Omental fat pad (tissue), 4 donors: ENCODE measurements at places on chromosomes 7 and 10.

- no peak for DNase-seq
These were observed 733 bp downstream of the HIBADH start for GRCh38 chr7:27661811-27662489.

GRCh38 chr10:127996586-127996985 lies 89.7 kb downstream of the PTPRE start:
- peak; percentile 21 for DNase-seq

DNA sequence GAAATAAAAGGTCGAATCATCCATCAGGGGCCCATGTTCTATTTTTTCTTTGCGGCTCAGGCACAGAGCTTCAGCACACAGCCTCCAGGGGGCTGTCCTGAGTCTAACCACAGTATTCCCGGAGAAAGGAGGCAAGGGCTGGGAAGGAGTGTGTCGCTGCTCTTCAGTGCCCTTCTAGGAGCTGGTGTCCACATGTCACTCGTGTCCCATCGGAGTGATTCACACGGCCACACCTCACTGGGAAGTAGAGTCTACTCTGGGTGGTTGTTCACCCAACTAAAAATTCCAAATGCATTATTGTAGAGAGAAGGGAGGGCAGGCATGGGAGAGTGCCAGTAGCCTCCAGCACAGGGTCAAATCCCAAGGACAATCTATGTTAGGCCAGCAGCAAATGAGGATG lies 114.8 kb upstream of the LANCL2 start:
- no peak for DNase-seq

- DNase-seq: no peak
These were observed 328.5 kb upstream of the AUTS2 start for GRCh38 chr7:69269806-69270205.

DNA sequence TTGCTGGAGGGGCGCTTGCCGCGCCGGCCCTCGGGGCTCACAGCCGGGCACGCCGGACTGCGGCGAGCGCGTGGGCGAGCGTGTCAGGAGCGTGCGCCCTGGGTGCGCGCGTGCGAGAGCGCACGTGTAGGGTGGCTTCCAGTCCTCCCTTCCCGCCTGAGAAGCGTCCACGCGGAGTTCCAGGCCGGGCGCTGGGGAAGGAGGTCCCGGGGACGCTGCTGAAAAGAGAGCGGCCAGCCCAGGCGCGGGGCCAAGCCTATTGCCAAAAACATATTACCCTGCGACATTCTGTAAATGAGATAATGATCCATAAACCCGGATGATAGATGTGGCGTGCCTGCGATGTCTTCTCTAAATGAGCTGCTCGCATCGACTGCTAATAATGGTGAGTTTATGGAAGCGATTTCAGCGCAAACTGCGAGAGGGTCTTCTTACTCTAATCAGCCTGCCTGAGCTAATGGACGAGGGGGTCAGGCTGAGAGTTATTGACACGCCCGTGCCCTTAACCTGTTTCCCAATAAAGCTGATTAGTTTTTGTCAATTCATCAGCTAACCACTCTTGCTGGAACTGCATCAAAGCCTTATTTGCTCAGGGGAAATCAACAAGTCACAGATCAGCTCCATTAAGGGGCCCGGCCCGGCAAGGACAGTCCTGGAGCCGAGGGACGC lies 8.0 kb upstream of the MNX1 start:
- DNase-seq: no peak

GRCh38 chr7:64181586-64181985 lies 25.4 kb upstream of the ZNF735 start:
- DNase-seq: no peak
